Large intestine (tissue), 12 donors: ENCODE measurements at places on chromosomes 7 and 10. TPM values are rescaled to one million over a fixed set of nuclear protein-coding genes. Genes with fewer than 3 reads are reported as not detected.
A peak's percentile ranks its signal among the peaks of the same experiment; 100 is the strongest.

DNA sequence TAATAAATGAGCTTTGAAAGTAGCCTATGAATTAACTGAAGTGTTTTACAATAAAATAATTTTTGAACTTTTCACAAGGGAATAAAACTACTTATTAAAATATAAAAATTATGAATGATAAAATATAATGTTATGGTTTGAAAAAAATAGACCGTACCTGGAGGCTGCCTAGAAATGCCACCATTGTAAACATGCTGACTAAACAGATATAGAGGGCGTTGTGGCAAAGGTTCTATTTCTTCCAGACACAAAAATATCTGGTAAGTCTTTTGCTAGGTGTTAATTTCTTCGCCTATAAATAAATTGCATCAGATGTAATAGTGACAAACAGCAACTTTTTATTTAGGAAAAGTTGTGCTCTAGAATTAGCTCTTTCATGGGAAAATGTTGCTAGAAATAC lies 11.2 kb downstream of the PPP1R3A start:
- DNase-seq, result no peak

GRCh38 chr7:55237156-55237893 lies 127.8 kb upstream of the LANCL2 start:
- no peak for DNase-seq

DNA sequence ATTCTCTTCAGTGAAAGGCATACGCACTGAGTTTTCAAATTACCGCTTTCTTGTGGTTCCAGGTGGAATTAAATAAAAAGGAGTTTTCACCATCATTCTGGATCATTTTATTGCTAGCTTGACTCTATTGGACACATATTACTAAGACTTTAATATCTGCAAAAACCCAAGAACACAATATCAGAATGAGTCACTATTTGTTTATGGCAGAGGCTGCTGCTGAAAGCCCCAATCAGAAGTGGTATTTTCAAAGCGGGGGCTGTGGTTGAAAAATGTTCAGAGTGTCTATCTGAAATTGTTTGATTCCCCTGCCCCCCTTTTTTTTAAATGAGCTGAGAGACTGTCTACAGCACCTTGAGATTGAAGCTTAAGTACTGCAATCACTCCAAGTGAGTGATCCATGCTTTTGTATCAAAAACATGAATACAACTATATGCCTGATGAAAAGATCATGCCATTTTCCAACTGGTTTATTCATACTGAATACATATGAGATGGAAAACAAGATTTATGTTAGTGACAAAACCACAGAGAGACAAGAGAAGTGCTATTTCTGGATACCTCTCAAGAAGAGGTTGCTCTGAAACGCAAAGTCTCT lies 376.4 kb downstream of the HTR7 start:
- no peak for DNase-seq

DNA sequence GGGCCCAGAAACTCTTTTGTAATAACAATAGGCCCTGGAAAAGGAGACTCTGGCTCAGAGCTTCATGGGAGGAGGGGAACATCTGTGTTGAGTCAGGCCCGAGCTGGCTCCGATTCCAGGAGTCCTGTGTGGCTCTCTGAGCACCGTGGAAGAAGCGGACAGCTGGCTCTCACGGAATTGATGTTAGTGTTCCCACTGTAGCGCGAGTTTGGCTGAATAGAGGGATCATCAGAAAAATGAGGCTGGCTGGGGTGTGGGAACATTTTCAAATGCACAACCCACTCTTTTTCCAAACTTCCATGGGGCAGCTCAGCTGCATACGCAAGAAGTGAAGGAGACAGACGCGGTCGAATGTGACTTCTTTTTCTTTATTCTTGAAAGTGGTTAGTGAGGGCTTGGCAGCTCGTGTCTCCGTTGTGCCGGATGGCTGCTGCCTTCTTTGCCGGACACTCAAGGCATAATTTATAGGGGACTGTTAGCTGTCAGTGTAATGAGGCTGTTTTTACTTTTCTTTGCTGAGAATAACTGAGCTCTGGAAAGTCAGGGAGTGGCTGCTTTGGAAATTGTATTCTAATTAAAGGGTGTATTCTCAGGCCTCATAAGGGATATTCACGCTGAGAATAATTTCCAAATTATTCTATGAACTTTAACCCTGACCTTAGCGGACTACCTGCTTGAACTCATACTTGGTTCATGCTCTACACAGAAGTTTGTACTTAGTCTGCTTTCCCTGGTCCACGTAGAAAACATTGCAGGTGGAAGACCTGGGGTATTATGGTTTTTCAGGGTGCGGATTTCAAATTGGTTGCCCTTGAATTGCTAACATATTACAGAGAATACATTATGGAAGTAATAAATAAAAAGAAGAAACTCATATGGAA lies 23.1 kb downstream of the MDFIC start:
- DNase-seq, result peak; percentile 38

GRCh38 chr10:21516242-21517131 lies 9.0 kb downstream of the SKIDA1 start:
- peak; percentile 77 for DNase-seq

DNA sequence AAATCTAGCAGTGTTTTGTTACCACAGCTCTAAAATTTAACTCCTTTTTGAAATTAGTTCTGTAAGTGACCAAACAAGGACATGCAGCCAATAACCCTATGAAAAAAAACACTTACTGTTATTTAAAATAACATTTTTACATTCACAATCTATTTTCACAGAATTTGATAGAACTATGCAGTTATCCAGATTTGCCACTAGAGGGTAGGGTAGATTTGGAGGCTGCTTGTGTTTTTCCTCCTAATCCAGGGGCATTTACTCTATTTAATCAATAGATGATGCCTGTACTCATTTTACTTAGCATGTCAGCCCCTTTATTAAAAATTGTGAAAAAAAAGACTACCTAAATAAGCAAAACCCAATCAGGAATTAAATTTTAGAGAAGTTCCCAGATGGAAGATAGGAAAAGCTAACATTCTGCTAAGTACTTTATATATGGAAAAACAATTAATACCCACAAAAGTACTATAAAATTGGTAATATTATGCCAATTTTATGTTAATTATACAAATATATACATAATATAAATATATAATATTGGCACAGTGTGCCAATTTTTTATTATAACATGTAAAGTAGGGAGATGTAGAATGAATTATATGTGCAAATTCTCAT lies 18.1 kb upstream of the LIPK start:
- DNase-seq, result no peak

NYAP1 gene
- polyA plus RNA-seq, result 3.5 TPM

DNA sequence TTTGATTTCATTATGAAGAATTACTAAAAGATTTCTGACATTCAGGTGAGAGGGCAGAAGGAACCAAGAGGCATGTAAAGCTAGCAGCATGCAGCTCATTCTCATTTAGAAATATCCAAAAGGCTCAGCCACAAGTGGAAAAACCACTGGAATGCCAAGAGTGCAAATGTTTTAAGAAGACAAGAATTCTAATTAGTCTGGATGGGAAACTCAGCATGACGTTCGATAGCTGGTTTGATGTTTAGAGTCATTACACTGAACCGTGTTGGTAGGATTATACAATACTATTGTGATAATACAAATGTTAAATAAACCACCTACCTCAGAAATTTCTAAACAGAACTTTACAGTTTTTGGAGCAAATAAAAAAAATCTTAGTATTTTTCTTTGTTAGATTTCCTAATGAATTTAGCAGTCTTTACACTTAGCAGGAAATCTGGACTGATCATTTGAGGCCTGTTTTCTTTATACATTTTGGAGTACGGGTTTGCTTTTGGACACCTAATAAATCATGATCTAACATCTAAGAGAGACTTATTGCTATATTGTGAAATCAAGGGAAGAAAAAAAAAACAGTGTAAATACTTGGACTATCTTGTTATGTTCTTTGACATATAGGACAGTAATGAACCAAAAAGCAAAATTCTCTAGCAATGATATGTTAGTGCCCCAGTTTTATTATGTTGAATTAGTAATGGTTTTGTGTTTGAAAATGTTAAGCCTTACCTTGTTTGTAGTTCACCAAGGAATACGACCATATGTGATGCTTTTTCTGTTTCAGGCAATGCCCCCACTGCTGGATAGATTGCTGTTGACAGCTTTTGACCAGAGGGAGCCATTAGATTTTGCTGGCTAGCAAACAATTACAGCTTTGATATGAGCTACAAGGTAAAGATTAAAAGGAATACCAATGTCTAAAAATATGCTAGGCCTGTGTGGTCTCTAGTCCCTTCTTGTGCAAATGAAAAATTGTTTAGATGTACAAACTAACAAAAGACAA lies 354.1 kb upstream of the SEMA3A start:
- DNase-seq, result no peak

DNA sequence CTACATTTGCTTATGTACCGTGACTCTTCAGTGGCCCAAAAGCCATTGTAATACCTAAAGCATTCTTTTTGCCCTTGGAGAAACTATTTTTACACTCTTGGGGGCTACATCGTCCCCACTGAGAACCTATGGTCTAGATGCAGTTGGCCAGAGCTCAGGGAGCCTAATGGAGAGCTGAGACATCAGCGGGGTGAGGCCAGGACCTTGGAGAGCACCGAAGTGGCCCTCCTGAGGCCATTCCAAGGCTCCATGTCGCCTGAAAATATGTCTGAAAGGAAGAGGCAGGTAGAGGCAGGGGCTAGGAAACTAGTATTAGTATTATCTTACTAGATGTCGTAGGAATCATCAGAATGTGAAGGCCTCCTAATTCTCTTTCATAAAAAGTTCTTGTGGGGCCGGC lies 4.9 kb downstream of the PKD2L1 start:
- DNase-seq, result no peak

GRCh38 chr7:73758581-73759138 lies 11.4 kb downstream of the CLDN3 start:
- DNase-seq, result peak; percentile 68

- DNase-seq, result no peak
Observed at GRCh38 chr7:126426652-126427051, 826.1 kb downstream of the GRM8 start.

DNA sequence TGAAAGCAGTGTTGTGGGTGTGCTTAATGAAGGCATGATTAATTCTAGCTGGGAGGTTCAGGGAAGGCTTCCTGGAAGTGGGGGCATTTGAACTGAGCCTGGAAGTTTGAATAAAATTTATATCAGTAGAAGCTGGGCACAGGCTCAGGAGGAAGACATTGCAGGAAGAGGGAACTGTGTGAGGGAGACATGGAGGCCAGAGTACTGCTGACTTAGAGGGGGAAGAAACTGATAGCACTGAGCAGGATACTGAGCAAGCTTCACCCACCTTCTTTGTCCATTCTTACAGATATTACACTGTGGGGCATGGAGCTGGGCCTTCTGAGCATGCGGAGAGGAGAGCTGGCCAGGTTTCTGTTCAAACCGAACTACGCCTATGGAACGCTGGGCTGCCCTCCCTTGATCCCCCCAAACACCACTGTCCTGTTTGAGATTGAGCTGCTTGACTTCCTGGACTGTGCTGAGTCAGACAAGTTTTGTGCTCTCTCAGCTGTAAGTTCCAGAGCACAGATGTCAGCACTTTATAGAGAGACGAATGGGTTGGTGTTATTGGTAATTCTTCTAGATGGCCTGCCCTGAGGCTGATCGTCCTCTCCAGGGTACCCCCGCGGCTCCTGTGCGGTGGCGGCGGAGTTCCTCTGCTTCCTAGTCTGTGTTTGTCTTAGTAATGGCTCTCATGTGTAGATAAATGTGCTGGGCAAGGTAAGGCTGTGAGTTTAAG lies 2.1 kb downstream of the FKBP6 start:
- DNase-seq, result peak; percentile 19

LMTK2 gene
- 19.4 TPM for polyA plus RNA-seq

DNA sequence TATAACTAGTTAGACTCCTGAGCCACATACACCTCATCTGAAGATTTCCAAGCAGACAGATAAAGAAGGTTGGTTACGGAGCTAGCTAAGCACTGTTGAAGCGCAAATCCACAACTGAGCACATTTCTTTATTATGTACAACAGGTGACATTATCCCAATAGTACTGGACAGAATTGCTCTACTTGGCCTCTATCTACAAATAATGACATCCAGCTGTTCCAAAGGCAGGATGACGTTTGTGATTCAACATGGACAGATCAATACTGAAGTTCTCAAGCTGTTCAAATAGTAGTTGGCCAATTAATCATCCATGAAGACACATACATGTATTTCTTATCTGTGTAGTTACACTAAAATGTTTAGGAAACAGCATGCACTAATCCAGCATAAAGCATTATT lies 101.0 kb downstream of the UBE2H start:
- no peak for DNase-seq

DNA sequence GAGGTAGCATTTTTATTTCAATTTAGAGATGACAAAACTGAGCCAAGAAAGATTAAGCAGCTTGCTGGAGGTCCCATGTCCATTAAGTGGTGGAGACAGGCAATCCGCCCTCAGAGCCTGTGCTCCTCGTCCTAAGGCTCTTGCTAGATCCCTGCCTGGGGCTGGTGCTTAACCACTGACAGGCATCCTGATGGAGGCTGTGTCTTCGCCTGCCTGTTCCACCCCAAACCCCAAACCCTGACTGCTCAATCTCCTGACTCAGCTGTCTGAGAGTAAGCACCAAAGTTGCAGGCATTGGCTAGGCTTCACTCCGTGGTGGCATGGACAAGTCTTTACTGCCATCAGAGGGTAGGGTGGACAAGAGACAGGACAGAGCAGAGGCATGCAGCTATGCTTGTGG lies 209.4 kb downstream of the POU6F2 start:
- no peak for DNase-seq

GRCh38 chr10:10366836-10367235 lies 650.8 kb upstream of the CELF2 start:
- DNase-seq, result no peak

RNLS gene
- polyA plus RNA-seq, result 19.5 TPM

DNA sequence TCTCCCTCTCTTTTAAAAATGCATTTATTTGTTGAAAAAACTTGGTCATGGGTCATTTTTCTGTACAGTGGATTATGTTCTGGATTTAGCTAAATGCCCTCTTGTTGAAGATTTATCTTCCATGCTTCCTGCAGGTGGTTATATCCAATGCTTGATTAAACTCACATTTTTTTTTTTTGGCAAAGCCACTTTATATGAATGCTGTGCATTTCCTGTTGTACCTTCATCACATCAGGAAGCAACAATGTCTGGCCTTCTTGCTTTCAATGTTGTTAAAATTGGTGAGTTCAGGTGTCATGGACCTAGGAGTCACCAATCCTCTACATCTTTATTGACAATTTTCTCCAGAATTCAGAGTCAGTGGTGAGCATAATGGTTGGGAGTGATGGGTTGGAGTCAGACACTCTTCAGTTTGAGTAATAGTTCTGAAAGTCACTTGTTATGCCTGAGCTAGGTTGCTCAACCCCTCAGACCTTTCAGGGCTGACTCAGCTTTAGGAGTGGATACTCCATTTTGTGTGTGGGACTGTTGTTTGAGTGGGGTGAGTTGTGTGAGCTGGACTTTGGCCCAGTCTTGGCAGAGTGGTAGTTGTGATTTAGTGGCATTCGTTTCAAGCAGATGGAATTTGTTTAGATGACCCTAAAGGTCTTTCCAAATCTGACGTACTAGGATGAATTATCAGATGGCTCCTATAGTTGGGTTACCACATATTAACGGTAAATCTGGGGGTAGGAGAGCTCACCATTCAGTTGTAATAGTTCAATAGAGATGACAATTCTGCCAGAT lies 213.5 kb upstream of the ZNF32 start:
- no peak for DNase-seq

- DNase-seq, result no peak
Observed at GRCh38 chr10:29555746-29556481, 78.9 kb downstream of the SVIL start.

- no peak for DNase-seq
Observed at GRCh38 chr10:8279598-8279997, 225.1 kb downstream of the GATA3 start.
